ENCODE measurements at places on chromosomes 3 and 15.

- DNase-seq = no peak
These were observed 8.7 kb downstream of the SLC27A2 start for GRCh38 chr15:50190723-50191122.

GRCh38 chr3:56125358-56126005, 342.8 kb downstream of the ERC2 start:
- DNase-seq = no peak

DNA sequence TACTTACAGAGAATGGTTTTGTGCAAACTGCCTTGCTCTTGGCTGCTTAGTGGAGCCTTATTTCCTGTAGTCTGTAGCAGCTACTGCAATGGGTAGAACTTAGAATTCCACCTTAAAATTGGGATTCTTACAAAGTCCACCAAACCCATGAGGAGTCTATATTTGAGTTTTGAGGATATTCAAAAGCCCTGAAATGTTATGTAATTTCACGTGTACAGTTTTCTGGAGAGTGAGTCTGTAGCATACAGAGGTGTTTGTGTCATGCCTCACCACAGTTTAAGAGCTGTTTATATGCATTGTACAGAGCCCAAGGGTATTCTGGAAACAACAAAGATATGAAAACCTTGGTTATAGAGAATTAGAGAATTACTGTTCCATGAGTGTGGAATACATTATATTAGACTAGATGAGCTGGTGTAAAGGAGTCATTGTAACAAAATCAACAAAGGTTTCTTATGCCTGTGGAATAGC, 114.4 kb downstream of the MBNL1 start:
- DNase-seq = no peak

GRCh38 chr3:2976796-2977195, 133.4 kb downstream of the IL5RA start:
- DNase-seq = no peak

DNA sequence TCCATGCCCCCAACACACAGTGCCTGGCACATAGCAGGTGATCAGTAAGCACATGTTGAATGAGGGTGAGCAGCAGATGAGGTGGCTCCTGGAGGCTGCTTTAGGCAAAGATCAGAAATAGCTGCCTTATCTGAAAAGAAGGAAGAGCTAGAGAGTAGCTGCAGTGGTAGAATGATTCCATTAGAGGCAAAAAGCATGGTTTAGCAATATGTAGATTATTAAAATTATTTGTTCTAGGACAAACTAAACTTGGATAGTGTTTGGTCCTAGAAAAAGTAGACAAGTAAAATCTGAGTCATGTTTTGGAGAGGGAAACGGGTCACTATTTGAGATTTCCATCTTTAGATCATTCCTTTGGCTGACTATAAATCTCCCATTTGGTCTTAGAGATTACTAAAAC, 32.1 kb downstream of the KIF7 start:
- no peak for DNase-seq

GRCh38 chr3:42349765-42350594, 60.4 kb downstream of the LYZL4 start:
- DNase-seq = no peak

DNA sequence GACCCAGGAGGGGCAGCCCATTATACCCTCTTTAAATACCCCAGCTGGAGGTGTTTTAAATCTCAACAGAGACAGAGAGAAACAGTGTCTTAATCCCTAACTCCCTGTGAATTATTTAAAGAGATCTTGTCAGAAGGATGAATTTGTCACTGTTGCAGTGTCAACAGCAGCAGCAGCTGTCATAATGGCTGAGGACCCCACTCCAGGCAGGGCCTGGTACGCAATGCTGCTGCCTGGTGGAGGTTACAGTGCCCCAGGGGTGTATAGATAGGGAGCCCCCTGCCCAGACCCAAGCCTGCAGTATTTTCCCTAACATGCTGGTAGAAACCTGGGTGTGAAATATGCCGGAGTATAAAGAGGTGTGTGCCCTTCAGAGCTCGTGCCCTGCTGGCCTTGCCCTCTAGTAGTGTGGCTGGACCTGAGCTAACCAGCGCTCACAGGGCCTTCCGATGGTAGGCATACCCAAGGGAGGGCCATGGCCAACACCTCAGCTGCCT, 143.0 kb downstream of the EPHB1 start:
- DNase-seq = no peak

DNA sequence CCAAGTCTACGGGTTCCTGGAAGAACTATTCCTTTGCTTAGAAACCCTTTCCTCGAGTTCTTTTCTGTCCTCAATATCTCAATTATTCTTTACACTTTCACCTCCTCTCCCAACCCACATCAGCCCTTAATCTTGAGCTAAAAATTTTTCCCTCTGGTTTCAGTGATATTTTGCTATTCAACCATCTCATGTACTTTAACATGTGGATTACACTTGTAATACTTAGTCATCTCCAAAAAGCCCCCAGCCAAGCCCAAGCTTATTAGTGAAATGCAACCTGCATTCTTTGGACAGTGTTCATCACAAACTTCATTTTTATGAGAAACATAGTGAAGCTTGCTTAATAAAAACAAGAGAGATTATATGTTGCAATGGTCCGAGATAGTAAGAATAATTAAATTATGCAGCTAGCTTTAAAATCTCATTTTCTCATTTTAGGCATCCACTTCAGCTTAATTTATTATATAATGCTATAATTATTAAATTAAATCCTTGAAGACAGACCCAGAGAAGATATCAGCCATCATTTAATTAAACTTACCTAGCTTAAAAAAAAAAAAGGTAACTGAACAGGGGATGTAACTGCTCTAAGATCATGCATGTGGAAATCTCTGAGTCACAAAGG, 534.5 kb upstream of the TBL1XR1 start:
- DNase-seq = no peak

- no peak for DNase-seq
These were observed 40.3 kb upstream of the TM4SF1 start for GRCh38 chr3:149417727-149418126.

DNA sequence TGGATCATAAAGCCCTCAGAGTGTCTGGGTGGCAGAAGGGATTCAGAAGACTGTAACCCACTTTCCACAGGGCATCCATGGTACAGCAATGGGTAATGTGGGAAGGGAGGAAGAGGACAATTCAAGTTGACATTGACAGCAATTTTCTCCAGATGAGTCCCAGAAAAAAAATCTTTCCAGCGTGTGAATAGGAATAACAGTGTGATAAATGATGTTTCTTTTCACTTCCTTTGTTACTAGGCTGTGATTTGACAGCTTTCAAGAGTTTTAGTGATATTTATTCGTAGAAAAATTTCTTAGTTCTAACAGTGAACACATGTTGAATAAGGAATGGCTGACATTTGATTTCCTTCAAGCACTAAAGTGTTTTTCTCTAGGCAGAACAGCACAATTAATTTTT, 186.4 kb downstream of the CADPS start:
- DNase-seq = no peak

DNA sequence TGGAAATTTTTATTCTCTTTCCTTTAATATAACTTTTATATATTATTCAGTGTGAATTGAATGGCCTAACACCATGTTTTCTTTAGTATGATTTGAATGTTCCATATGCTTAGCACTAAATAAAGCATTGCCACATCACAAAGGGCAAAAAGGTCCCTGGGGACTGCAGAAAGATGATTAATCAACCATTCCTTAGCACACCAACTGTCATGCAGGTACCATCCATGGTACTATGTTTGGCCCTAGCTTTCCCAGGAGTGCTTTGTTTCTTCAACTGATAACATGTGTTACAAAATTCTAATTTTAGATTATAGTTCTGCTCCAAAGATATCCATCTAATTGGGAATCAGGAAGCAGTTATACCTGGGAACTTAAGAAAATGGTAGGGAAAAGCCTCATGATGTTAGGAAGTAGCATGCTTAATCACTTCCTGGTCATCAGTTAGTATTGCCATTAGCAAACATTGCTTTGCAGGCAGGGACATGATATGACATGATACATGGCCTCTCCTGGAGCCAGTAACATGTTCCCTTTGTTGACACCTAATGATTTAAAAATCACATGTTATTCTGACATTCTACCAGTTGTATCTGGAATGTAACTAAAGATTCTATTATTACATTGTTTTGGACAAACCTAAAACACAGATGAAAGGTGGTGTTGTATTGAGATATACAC, 712.6 kb upstream of the GBE1 start:
- DNase-seq = no peak

DNA sequence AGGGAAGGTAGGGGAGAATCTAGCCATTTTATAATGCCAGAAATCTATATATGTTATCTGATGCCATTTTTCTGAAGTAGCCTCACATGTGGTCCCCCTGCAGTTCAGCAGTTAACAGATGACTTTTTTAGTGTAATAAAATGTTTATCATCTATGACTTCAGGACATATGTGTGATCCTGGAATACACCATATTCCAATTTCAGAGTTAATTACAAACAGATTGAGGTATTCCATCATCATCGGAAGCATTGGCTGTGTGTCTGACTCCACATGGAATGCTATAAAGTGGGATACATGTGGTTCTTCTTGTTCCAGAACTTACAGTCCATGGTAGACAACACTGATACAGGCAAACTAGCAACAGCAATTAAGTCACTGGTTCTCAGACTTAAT, 45.9 kb upstream of the LIMD1 start:
- DNase-seq = no peak

- no peak for DNase-seq
These were observed 59.5 kb upstream of the STRIT1 start for GRCh38 chr3:155352900-155353490.

DNA sequence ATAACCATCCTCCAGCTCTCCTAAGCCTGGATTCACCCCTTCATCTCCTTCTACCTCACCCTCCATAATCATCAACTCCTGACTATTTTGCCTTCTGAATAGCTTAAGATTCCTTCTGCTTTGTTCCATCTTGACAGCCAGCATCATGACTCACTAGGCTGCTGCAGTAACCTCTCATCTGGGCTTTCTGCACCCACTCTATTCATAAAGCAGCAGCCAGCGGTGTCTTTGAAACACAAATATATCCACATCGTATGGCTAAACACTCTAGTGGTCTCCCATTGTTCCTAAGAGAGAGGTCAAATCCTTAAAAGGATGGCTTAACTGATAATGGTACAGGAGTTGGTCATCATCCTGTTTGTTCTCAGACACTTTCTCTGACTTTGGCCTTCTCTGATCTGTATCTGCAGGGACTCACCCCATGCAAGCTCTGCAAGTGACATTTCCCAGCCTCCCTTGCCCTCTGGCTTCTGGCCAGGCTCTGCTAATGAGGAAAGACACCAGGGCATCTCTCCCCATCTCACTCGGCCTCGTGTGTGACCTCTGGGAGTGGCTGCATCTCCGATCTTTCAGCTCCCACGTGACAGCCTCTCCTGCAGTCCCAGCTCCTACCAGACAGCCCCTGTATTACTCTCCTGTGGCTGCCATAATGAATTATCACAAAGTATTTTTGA, 6.2 kb downstream of the GRK7 start:
- no peak for DNase-seq

GRCh38 chr3:59595830-59596229, 546.0 kb upstream of the CFAP20DC start:
- no peak for DNase-seq

DNA sequence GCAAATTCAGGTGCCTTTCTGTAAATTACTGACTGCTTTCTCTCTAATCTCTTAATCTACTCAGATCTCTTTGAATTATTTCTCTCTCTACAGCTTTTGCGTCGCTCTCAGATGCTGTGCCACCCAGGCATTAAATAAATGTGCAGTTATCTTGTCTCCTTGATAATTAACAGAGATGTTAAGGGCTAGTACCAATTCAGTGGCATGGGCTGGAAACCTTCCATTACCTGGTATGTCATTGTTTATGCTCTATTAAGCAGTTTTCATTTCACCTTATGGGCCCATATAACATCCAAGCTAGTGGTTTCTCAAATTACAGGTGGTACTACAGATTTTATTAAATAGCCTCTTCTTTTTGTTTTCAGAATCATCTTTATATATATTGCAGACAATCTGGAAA, 66.0 kb downstream of the PEX5L start:
- DNase-seq = no peak

- no peak for DNase-seq
These were observed 34.8 kb downstream of the IGF1R start for GRCh38 chr15:98682992-98683701.

DNA sequence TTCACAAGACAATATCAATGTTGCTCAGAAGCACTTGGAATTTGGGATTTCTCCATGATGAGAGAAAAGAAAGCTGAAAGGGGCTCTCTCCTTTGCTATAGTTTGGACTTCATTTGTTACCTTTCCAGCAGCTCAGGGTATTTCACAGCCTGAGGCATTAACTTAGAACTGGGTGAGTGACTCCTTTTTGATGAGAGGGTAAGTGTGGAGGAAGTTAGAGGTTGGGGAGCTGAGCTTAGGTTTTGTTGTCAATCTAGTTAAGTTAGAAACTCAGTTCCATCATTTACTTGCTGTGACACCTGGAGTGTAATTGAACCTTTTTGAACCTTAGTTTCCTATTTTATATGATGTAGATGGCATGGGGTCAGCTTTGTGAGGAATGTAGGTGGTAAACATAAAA, 359.1 kb downstream of the PDCD6IP start:
- no peak for DNase-seq

DNA sequence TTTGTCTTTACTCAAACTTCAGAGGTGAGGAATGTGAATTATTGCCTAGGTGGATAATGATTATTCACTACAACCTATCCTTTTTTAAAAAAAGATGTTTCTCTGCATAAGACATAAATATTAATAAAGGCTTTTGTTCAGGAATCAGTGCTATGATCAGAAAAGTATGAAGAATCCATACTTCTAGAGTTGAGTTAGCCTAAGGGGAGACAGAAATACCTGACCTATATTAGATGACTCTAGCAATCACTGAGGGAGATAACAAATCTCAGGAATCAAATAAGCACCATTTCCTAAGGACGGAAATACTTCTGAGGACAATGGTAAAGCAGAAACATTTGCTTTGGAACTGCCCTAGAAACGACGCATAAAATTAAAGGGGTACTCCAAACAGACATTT, 763.8 kb downstream of the GBE1 start:
- no peak for DNase-seq

GRCh38 chr3:140007911-140008869, 73.2 kb downstream of the CLSTN2 start:
- DNase-seq = no peak

DNA sequence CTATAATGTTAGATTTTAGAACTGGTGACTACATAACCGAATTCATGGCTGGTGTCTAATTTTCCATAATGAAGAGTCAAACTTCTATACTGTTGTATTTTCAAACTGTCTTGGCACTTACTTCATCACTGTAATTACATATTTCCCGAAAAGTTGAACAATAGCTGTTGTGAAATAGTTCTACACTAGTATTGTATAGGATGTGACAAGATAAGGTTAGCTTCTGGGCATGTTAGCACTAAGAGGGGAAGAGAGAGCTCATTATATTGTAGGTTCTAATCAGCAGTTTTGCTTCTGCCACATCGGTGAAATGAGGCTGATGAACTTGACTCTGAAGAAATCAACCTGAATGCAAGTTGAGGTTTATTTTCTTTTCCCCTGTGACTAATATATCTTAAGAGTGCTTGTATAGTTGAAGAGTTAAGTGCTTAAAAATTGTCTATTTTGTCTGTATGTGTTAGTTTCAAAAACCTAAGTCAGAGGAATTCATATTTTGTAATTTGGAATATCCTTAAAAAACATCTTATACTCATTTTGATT, 8.9 kb downstream of the GYG1 start:
- no peak for DNase-seq

- no peak for DNase-seq
These were observed 1.3 kb downstream of the GMPS start for GRCh38 chr3:155871746-155872158.

GRCh38 chr3:13577181-13578121, 28.5 kb downstream of the FBLN2 start:
- no peak for DNase-seq
